ENCODE measurements at places on chromosomes 1 and 21. TPM values are rescaled to one million over a fixed set of nuclear protein-coding genes. Genes with fewer than 3 reads are reported as not detected.
A peak's percentile ranks its signal among the peaks of the same experiment; 100 is the strongest.

Gene PDC
- polyA plus RNA-seq, result 0.58 TPM

GRCh38 chr21:36994501-36995158 is 11.9 kb upstream of the RIPPLY3 start:
- DNase-seq, result no peak

DNA sequence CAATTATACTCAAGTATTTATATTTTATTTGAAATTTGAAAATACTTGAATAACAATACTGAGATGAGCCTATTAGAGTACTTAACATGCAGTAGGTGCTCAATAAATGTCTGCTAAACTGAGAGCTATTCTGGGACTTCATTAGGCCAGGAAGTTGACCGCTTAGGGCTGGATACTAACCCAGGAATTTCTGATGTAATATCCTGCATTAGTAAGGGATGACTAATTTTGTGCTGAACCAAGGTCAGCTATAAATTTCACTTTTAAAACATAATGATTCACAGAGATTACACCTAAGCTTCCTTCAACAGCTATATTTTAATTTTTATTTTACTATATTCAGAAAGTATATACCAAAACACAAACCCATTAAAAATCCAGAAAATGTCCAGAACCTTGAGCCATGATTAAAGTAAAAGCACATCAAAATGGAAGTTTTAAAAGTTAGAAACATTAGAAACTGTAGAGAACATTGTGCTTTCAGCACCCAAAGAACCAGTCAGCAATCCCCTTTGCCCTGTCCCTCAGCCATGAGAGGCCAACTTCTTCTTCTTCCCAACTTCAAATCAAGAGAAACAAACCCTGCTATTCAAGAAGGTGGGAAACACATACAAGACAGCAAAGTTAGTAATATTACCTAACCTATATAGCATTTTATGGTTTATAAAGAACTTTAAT is 35.4 kb downstream of the WNT2B start:
- peak; percentile 16 for DNase-seq

DNA sequence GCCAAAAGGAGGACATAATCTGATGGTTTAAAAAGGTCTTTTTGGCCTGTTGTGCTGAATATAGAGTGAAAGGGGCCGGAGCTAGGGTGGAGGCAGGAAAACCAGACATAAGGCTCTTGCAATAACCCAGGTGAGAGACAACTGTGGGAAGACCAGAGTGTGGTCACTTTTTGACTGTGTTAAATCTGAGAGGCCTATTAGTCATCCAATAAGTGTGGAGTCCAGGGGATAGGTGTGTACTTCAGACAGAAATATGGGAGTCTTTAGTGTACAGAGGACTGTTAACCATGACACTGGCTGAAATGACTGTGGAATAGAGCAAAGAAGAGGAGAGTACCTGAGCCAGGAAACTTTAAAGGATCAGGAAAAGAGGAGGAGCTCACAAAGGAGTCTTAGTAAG is 89.3 kb downstream of the VAV3 start:
- no peak for DNase-seq

- DNase-seq, result no peak
These were observed 1.5 kb downstream of the KIRREL1 start for GRCh38 chr1:157994704-157995582.

DNA sequence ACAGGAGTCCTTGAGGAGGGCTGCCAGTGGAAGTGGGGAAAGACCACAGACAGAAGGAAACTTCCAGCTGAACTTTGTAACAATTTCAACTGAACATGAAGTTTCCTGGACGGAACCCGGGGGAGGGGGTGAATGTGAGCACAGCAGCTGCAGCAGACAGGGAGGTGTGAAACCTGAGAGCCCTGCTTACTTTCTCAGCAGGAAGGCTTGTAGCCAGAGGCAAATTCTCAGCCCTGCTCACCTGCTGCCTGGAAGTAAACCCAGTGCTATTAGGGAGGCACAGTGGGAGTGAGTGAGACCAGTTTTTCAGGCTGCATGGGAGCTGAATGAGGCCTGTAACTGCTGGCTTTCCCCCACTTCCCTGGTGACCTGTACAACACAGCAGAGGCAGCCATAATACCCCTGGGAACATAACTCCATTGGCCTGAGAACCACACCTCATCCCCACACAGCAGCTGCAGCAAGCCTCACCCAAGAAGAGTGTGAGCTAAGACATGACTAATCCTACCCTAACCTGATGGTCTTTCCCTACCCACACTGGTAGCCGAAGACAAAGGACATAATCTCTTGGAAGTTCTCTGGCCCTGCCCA is 9.6 kb upstream of the SPRR2F start:
- DNase-seq, result no peak

Gene GBP6
- polyA plus RNA-seq, result not detected

Gene ISG15
- polyA plus RNA-seq, result 6.4 TPM

Gene IRF6
- polyA plus RNA-seq, result 0.39 TPM

DNA sequence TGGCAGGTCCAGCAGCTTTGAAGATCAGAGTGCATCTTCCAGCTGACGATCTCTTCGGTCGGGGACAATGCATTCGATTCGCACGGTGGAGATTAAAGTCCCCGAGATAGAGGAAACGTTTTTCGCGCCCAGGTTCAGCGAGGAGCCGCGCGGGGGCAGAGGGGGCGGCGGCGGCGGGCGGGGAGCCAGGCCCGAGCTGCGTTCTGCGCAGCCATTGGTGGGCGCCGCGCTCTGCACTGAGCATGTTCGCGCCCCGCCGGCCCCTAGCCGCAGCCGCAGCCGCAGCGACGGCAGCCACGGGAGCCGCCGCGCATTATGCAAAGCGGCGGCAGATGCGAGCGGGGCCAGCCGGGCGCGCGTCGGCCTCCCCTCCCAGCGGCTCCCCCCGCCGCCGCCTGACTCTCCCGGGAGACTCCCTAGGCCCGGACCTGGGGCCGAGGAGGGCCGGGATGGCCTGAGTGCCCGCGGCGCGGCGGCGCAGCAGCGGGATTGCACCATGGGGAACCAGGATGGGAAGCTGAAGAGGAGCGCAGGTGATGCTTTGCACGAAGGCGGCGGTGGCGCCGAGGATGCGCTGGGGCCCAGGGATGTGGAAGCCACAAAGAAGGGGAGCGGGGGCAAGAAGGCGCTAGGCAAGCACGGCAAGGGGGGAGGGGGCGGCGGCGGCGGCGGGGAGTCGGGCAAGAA is at the start of gene FMN2:
FMN2 (plus strand) TSS at position 270 of the 687 bp plus-strand sequence; CDS start at position 497, 227 bp downstream.
- no peak for DNase-seq

Gene DNAI4
- polyA plus RNA-seq, result 4.0 TPM
